ENCODE measurements at places on chromosomes 3 and 15.

DNA sequence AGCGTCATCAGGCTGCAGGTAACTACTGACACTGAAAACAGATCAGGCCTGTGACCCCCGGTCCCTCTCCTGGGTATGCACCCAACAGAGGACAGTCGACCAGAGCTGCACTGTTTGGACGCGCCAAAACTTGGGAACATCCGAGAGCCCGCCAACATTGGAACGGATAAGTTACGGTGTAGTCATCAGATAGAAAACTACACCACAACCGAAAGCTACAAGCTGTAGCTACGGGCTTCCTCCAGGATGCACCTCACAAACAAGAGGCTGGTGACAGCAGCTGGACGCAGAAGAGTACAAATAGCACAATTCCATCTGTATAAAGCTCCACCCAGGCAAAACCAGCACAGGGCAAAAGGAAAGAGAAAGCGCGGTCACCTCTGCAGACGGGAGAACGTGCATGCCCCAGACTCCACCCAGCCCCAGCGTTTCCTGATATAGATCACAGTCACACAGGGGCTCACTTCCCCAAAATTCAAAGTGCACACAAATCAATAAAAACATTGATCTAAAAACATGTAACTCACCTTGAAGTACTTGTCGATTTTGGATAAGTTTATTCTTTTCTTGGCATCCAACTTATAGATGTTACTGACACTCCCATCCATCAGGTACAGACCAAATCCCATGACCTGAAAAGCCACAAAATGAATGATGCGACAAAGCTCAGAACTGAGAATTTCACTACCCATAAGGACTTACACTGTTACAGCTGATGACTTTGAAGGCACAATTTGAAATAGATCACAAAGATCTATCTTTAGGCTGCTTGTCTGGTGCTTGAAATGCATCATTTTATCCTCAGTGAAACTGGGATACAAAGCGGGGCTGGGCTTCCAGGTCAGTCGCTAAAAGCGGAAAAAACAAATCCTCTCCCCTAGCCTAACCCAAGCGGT is 43.3 kb downstream of the CYFIP1 start:
- DNase-seq, result no peak

DNA sequence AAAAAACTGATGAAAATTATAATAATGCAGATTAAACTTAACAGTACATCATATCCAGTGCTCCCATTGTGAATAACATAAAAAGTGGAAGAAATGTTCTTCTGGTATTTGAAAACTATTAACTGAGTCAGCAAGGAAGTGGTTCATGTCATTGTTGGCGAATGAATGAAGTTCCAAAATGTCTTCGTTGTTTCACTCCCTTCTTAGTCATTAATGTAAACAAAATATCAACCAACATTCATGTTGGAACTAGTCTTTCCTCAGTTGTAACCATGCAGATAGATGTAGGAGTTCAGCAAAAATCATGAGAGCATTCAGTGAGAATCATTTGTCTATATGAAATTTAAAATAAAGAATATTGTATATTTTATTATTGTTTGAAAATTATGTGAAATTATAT is 44.1 kb upstream of the ICE2 start:
- peak; percentile 43 for DNase-seq

DNA sequence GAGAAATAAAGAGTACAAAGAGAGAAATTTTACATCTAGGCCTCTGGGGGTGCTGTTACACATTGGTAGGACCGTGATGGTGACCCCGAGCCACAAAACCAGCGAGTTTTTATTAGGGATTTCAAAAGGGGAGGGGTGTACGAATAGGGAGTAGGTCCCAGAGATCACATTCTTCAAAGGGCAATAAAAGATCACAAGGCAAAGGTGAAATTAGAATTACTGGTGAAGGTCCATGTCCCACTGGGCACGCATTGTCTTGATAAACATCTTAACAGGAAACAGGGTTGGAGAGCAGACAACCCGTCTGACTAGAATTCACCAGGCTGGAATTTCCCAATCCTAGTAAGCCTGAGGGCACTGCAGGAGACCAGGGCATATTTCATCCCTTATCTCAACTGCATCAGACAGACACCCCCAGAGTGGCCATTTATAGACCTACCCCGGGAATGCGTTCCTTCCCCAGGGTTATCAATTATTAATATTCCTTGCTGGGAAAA is 4.3 kb downstream of the IRAK2 start:
- no peak for DNase-seq

GRCh38 chr3:171327441-171328174 is 132.6 kb downstream of the TNIK start:
- DNase-seq, result no peak

GRCh38 chr15:52566889-52567288 is 1.9 kb downstream of the ARPP19 start:
- no peak for DNase-seq

GRCh38 chr15:20356911-20357480 is 184.6 kb downstream of the GOLGA6L6 start:
- DNase-seq, result no peak

GRCh38 chr3:50172626-50173220 is 17.6 kb downstream of the SEMA3F start:
- DNase-seq, result no peak

DNA sequence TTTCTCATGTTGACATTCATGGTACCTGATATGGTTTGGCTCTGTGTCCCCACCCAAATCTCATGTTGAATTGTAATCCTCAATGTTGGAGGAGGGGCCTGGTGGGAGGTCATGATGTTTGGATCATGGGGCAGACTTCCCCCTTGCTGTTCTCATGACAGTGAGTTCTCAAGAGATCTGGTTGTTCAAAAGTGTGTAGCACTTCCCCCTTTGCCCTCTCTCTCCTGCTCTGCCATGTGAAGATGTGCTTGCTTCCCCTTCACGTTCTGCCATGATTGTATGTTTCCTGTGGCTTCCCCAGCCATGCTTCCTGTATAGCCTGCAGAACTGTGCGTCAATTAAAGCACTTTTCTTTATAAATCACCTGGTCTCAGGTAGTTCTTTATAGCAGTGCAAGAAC is 3.3 kb upstream of the UBL7 start:
- no peak for DNase-seq

DNA sequence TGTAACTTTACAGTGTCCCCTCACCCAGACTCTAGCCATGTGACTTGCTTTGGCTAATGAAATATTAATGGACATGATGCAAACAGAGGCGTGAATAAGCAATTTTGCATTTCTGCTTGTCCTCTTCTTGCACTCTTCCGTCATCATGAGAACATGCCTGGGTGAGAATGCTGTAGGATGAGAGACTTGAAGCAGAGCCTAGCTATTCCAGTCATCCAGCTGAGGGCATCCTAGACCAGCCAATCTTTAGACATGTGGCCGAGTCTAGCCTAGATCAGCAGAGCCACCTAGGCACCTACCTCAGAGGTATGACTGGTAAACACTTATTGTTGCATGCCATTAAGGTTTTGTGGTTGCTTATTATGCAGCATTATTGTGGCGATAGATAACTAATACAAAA is 450.5 kb upstream of the AZI2 start:
- no peak for DNase-seq

DNA sequence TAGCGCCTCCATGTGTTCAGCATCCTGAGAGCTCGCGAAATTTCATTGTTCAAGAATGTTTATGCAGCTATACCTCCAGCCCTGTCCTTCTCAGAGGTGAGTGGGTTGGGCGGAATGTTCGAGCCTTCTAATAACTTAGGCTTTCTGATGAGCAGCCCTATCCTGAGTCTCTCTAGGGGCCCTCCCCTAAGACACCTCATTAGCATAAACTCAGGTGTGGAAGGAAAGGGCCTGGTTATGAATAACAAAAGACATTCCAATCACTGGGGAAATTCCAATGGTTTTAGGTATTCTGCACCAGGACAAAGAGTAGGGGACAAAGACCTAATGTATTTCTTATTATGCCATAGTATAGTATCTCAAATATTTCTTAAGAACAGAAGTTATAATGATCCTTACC is 138.1 kb upstream of the PDZRN3 start:
- DNase-seq, result no peak

DNA sequence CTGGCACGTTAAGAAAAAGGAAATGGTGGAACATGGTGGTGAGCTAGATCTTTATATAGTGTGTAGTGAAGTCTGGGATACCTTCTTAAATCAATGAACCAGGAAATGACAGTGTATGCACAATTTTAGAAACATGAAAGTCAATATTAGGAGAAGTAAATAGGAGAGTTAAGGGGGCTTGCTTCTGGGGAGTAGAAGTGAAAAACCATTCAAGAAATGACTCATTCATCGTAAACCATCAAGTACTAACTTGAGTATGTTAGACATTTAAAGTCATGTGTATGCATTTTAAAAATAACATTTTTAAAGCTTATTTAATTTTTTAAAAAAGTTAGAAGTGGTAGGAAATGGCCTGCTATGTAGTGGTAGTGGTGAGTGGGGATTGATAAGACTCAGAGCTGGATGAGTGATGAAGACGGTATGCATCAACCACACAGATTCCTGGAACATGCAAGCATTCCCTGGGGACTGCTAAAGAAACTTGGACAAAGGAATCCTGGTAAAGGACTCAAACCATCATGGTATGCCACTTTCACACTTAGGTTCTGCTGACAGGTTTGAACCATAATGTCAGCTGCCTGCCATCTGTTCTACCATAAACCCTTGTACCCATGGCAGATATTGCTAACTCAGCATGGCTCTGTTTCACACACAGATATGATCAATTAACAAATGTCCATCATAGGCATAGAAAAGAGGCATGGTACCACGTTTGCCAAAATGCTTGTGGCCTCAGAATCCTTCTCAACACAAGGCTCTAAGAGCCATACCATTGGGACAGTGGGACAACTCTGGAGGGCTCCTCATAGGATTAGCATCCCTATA is 28.9 kb upstream of the MITF start:
- peak; percentile 76 for DNase-seq

- DNase-seq, result no peak
Measured at GRCh38 chr3:59800481-59800880, 750.7 kb upstream of the CFAP20DC start.

GRCh38 chr3:177512945-177513814 is 315.9 kb upstream of the TBL1XR1 start:
- no peak for DNase-seq

DNA sequence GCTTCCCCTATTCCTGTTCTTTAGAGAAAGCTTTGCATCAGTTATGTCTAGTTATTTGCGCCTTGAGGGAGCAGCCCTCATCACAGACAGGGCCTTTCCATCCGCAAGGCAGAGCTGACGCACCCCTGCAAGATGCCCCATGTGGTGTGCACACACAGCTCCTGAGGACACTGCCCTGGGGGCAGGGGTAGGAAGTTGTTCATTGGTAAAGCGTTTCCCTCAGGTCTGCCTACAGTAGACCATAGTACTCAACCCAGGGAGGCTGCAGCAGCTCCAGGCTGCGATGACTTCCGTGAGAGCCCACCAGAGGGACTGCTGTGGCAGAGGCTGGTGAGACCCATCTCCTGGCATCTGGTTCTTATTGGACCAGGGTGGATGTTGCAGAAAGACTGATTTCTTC is 55.1 kb upstream of the PLXNA1 start:
- no peak for DNase-seq

DNA sequence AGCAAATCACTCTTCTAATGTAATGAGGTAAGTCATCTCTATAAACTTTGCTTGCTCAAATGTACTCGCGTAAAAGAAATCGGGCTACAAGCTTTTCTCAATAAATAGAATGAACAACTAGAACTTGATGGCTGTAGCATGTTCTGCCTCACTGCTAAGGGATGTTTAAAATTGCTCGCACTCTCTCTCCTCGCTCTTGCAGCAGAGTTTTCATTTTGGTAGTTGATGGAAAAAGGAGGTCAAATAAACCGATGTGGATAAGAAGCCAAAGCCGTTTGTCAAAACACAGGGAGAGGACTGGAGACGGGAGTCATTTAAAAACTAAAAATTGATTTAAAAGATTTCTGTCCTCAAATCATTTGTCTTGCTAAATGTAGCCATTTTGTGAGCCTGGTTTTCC is 53.3 kb downstream of the ANXA2 start:
- DNase-seq, result no peak

DNA sequence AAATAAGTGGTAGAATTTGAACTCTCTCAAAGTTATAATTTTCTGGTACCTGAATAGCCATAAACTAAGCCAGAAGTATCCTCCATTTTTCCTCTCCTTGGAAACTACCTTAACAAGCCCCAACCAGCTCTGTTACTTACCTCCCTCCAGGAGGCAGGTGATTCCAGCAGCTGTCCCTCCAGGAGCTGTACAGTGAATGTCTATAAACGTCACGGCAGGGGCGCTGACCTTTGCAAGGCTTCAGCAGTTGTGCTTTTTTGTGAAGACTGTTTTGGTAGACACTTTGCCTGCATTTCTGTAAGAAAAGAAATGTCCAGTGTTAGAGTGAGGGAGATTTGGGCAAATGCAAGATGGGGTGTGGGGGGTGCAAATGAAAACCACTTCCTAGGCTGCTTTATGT is 67.2 kb downstream of the LEO1 start:
- no peak for DNase-seq

GRCh38 chr15:91944331-91944730 is 90.8 kb downstream of the SLCO3A1 start:
- DNase-seq, result no peak

- peak; percentile 74 for DNase-seq
Measured at GRCh38 chr15:62469478-62469873, 304.4 kb upstream of the C2CD4B start.

DNA sequence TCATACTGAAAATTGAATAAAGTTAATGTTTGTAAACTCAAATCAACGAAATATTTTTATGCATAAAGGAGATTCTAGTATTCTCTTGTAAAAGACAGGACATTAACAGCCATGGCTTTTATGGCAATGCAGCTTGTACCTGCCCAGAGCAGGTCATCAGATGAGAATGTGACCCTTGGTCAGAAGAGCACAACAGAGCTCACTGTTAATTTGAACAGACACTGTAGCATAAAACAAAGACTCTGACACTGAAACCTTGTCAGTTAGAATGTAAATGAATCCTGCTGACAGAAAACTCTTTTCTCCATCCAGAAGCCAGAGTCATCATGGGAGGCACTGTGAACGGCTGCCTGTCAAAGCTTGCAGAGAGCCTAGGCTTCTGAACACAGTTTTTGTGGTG is 410.6 kb downstream of the RAP2B start:
- no peak for DNase-seq

- no peak for DNase-seq
Measured at GRCh38 chr3:50171540-50172301, 16.6 kb downstream of the SEMA3F start.

DNA sequence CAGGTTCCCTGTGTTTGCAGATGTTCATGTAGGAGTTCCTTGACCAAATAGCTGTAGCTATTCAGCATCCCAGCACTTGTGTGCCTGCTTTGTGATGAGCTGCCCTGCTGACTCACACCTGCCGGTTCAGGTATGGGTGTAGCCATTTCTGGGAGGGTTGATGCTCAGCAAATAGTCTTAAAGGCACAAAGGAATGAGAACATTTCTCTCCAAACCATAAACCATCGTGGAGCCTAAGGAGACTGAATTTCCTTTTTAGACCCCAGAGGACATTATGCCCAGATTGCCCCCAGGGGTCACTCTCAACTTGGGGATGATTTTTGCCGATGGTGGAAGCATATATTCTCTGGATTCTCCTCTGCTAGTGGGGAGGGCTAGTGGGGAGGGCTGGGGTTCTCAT is 80.6 kb downstream of the ADAMTSL3 start:
- DNase-seq, result no peak

All from astrocyte (in vitro differentiated cells and primary cell).